Bronchus fibroblast of lung (primary cell): ENCODE measurements at places on chromosomes 13 and 19. TPM values are rescaled to one million over a fixed set of nuclear protein-coding genes. Genes with fewer than 3 reads are reported as not detected.

Gene PCDH8
- total RNA-seq = not detected in 2 replicates

Gene MUC16
- total RNA-seq = not detected in 2 replicates

Gene EBPL
- total RNA-seq = 102 and 121 TPM in 2 replicates

Gene SYCN
- not detected in 2 replicates for total RNA-seq

Gene CCNA1
- 1.0 TPM in 2 replicates for total RNA-seq

Gene ZNF581
- total RNA-seq = 20.5 and 26.3 TPM in 2 replicates

Gene RNF113B
- total RNA-seq = not detected in 2 replicates
